Activated CD8-positive, alpha-beta memory T cell treated with anti-CD3 and anti-CD28 coated beads, Interleukin-2, amount 50 U/mL, for 4 hours (primary cell): ENCODE measurements at places on chromosomes 5 and 9.

DNA sequence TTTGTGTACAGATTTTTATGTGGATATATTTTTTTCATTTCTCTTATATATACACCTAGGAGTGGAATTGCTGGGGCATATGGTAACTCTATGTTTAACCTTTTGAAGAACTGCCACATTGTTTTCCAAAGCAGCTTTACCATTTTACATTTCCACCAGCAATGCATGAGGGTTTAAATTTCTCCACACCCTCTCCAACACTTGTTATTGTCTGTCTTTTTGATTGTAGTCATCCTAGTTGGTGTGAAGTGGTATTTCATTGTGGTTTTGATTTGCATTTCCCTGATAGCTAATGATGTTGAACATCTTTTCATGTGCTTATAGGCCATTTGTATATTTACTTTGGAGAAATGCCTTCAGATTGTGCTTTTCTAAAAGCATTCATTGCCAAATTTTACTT is 39.1 kb downstream of the YTHDC2 start:
- no peak for DNase-seq

DNA sequence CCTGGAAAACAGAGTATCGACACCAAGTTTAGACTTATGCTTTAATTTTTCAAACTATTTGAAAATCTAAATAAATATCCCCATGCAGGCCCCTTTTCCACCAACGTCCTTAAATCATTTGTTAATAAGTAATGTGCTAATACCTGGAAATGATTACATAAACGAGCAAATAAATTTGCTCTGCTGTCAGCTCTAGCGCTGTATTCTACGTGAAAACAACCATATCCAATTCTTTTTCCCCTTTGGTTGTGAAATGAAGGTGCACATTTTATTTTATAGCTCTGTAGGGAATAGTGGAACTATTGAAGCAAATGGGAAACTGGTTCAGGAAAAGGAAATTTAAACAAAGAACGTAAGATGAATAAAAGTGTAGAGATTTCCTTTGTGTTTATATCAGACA is 137.7 kb upstream of the ZNF608 start:
- DNase-seq: no peak

GRCh38 chr5:1926471-1927341 is 44.0 kb upstream of the IRX4 start:
- no peak for DNase-seq

DNA sequence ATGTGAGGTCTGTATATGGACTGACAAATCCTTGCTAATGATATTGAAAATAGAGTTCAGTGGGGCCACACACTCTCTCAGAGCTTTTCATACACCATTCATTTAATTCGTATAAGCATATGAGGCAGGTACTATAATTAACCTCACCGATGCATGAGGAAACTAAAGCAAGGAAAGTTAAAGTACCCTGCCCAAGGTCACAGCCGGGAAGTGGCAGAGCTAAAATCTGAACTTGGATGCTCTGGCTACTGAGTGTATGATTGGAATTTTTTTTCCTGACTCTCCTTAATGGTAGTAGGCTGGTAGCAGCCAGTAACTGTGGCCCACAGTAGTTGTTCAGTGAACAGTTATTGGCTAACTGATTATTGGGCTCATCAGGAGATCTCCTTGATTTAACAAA is 135.3 kb downstream of the NUDT12 start:
- no peak for DNase-seq

GRCh38 chr5:115336201-115336720 is 39.8 kb upstream of the CCDC112 start:
- DNase-seq: no peak

- DNase-seq: no peak
These were observed 492.2 kb downstream of the ENC1 start for GRCh38 chr5:74148321-74148720.

GRCh38 chr9:73183917-73184861 is 32.5 kb downstream of the ANXA1 start:
- no peak for DNase-seq

DNA sequence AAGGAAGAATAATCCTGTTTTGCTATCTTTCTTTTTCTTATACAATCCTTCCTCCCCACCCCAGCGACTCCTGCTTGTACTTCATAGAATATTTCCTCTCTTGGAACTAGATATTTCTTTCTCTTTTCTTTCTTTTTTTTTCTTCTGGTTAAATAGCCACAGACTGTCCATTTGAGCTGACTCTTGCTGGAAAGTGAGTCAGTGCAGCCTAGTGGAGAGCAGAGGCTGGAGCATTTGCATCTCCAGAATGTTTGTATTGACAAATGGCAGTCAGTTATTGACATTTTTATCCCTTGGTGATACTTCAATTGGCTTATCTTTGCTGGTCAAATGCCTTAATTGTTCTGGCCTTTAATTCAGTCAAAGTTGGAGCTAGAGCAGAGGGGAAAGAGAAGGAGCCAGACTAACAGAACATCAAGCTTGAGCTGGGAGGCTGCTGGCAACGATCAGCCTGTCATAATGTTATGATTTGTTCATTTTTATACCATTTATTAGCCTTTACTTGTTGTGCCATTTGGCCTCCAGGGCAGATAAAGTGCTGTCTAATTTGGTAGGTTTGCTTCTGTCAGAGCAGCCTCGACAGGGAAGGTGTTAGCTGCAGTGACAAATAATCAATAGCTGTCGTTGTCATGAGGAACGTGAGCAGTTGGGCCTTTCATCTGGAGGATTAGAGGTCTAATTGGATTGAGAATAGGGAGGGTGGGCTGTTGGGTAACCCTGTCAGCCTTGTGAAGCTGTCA is 69.0 kb downstream of the INVS start:
- no peak for DNase-seq

DNA sequence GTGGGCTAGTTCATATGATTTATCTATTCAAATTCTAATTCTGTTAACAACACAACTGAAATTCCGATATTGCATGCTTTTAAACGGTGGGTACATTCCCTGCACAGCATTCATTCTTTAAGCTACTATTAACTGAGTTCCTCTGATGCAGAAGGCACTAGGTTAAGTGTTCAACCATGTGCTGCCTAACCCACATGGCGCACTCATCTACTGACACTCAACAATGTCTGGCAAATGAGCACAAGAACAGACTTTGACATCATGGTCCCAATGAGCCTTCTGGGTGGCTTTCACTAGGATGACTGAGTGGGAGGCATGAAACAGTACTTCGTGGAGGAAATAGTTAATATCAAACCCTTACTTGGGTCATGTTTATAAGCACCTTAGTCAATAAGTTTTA is 10.2 kb downstream of the NREP start:
- no peak for DNase-seq

DNA sequence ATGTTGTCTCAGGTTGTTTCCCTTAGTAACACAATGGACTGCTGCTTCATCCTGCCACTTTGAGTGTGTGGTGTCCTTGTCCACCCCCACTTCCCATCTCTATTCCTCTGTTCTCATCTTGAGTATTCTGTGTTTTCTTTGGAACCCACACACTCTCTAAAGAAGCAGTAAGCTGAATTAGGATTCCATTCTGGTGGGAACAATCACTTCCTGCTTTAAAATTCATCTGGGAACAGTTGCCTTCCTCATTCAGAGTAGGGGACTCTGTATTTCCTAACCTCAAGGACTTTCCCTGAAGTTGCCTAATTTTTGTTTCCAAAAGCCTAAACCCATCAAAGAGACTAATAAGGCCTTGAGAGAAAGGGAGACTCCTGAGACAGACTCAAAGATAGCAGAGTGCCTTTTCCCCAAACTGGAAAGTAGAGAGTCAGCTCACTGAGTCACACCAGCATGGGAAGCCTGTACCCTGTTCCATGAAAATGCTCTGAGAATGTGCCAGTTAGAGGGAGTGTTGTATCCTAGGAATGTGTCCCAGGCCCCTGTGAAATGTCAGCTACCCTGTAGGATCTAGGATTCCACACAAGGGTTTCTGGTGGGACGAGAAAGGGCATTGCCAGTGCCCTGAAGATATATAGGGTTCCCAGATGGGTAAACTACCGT is 63.6 kb downstream of the CCDC192 start:
- no peak for DNase-seq

DNA sequence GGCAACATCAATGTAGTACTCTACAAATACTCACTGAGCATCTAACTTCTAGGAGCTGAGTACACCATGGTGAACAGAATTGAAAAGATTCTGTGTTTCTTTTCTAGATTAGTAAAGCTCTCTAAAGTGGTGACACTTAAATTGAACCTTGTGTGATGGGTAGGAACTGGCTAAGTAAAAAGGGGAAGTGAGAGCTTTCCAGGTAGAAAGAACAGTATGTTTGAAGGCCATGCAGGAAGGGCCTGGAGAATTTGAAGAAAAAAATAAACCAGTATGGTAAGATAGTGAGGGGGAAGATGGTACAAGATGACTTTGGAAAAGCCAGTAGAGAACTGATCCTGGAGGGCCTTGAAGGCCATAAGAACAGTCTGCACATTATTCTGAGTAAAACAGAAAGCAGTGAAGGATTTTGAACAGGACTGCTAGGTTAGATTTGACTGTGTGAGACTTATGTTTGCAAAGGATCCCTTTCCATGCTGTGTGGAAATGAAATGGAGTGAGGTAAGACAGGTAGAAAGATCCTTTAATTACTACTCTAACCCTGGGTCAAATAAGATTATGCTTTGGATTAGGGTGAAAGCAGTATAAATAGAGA is 46.7 kb upstream of the UBQLN1 start:
- DNase-seq: no peak

DNA sequence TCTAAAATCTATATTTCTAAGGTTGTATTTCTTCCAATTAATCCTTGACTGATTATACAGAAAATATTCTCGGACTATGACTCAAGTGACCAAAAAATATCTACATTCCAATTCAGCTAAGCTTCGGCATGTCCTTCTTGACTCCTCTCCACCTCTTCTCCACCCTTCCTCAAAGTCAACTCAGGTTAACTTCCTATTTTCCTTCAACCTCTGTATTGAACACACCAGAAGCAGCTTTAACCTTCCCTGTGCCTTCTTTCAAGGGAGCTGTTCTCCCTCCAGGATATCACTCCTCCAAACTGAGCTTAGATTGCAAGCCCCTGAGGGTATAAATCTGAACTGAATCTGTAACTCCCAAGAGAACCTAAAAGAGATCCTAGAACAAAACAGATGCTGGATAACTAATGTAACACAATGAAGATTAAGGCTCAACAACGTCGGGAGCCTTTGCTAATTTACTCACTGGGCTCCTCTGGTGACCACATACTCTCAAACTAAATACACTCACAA is 1.1 kb downstream of the SLCO4C1 start:
- DNase-seq: no peak

GRCh38 chr5:58394339-58394738 is 65.5 kb downstream of the PLK2 start:
- no peak for DNase-seq

DNA sequence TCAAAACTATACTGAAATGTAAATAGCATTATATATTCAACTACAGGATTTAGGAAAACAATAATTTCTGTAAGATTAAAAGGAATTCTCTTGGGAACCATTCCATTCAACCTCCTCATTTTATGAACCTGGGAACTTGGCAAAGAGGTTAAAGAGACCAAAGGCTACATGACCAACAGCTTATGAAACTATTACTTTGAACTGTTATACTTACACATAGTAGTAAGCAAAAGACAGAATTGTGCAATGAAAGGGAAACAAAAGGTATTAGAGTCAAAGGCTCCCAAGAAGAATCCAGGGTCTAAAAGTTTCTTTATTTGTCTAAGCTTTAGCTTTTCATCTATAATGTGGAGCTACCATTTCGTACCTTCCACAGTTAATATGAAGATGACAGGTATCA is 7.2 kb downstream of the C9orf72 start:
- DNase-seq: no peak

DNA sequence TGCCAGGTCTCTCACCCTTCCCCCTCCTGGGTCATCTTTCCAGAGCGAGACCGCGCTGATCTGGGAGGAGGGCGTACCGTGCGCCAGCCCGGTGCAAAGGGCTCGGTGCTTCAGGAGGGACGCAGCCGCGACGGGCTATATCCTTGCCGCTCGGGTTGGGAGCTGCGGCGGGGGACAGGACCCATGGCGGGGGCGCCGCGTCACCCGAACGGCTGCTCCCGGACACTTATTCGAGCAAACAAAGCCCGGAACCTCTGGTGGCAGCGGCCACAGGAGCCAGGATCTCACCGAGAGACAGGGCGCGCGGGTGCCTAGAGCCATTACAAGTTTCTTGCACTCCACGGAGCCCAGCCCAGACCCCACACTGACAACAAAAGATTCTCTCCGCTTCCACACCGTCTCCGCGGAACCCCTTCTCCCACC is 1.3 kb downstream of the SEMA6A start:
- no peak for DNase-seq

DNA sequence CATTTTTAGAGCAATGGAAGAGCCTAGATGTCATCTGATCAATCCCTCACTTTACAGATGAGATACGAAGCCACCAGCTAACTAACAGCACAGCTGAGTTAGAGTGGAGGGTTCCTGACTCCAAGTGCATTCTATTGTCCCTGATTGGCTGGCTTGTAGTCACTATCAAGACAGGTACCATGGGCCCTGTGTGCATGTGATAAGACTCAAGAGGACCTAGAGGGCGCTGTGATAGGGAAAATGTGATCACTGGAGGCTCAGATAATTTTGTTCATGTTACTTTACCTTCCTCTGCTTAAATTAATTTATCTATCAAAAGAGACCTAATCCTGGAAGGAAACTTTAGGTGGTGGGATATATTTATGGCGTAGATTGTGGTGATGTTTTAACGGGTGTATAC is 19.5 kb upstream of the SNAPC3 start:
- no peak for DNase-seq

- DNase-seq: no peak
These were observed 403.1 kb upstream of the WWC1 start for GRCh38 chr5:167888393-167888792.

DNA sequence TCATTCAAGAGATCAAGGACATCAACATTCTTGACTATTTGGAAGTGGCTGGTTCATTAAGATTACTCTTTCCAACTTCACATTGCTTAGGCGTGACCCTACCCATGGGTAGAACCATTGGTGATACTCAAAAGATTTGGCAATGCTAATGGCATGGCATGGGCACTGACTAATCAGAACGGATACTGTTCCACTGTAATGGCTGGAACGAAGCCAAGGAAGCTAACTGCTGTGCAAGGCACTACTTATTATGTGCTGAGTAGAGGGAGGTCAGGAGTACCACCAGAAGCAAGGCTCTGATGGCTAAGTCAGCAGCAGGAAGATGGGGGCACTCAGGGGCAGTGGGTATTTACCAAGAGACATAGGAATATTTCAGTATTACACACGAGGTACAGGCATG is 31.9 kb downstream of the GNA14 start:
- no peak for DNase-seq

GRCh38 chr5:137563646-137564397 is 64.7 kb upstream of the SPOCK1 start:
- no peak for DNase-seq
